Heart left ventricle (tissue), 16 donors: ENCODE measurements at places on chromosomes 5 and 9.

- DNase-seq = no peak
Measured at GRCh38 chr5:177410575-177410974, 1.2 kb upstream of the F12 start.

DNA sequence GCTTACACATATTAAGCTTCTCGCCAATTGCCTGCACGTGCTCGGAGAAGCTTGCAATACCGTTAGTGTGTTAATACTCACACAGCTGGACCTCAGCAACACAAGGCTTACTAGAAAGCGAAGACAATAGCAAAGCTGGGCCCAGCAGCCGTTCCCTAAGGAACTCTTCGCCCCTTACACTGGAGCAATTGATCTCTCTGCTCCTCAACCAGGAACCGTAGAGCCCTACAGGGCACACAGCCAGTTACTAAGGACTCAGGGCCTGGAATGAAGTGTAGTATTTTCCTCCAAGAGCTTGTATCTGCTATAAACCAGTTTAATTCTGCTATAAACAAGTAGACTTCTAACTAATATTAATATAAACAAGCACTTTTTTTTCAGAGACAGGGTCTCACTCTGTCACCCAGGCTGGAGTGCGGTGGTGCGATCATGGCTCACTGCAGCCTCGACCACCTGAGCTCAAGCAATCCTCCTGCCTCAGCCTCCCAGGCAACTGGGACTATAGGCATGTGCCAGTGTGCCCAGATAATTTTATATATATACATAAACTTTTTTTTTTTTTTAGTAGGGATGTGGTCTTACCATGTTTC is 67.0 kb upstream of the SIMC1 start:
- no peak for DNase-seq

DNA sequence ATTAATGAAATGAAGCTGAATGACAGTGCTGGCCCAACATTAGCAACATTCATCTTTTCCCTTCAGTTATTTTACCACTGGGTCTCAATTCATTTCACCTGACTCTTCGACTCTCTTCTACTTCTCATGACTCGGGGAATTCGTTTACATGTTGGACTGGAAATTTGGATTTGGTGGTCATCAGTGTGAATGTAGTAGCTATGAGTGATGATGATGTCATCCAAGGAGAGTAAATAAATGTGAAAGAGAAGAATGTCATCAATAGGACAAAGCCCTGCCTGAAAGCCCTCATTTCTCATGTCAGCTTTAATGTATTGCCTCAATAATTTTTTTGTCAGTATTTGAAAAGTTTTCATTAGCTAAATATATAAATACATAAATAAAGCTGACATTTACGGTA is 21.9 kb upstream of the CFAP95 start:
- no peak for DNase-seq

- DNase-seq = no peak
Measured at GRCh38 chr5:76720988-76721569, 5.2 kb downstream of the F2R start.

DNA sequence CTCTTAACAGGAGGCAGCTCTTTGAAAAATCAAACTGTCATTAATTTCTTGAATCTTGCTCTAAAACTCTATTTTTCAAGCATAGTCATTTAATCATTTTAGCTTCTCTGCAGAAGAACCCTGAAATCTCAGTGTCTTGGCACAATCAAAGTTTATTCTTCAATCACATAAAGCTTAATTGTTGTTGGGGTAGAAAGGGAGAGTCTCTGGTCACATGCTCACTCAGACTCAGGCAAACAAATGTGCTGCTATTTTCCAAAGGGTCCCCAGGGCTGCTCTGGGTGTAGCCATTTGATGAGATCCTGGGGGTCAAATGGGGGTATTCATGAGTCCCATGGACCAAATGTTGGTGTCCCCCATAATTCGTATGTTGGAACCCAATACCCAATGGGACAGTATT is 114.8 kb downstream of the MSX2 start:
- DNase-seq = no peak

GRCh38 chr5:39717176-39717897 is 292.6 kb upstream of the DAB2 start:
- DNase-seq = no peak
